ENCODE measurements at places on chromosomes 11 and 22. TPM values are rescaled to one million over a fixed set of nuclear protein-coding genes. Genes with fewer than 3 reads are reported as not detected.

PHRF1 gene
- 24.2 TPM for total RNA-seq

KCNJ11 gene
- total RNA-seq, result 0.63 TPM

CCDC188 gene
- total RNA-seq, result not detected

BTBD18 gene
- not detected for total RNA-seq

NRXN2 gene
- 0.29 TPM for total RNA-seq

SYT8 gene
- total RNA-seq, result 0.81 TPM

ZBTB16 gene
- 0.17 TPM for total RNA-seq

DNA sequence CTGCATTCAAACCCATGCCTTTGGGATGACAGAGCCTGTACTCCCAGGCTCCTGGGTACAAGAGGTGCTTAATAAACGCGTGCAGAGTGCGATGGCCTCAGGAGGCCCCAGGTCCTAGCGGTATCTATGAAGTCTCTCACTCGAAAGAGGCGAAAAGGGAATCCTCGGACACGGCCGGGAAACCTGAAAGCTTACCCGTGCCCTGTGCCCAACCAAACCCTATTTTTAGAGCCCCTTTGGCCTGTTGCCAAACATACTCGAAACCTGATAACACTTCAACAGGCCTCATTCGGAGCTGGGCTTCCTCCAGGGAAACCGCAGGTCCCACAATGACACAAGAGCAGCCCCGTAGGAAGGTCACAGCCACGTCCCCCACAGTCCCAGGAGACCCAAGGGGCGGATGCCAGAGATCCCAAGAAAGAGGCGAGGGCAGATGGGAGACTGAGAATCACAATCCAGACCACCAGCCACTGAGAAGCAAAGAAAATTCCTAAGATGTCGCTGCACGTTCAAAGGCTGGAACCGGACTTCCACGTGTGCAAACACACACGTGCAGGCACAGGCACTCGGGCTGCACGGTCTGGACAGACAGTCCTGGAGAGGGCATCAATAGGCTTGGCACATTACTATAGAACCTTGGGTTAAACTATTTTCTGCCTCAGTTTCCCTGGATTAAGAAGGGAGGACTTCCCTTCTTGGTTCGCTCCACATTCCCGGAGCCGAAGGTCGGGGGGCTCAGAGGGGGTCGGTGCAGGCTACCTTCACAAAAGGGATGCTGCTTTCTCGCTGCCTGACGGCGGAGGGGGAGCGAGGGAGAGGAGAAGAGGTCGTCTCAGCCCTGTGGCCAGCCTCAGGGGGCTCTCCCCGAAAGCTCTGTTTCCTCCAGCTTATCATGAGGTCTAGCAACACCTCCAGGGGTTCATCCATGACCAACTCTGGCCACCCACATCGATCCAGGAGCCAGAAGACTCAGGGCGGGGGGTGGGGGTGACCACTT lies 8.2 kb downstream of the PDGFB start:
- DNase-seq, result no peak

- no peak for DNase-seq
Observed at GRCh38 chr11:129705341-129705740, 110.3 kb upstream of the TMEM45B start.

GRCh38 chr11:35787013-35787504 lies 124.5 kb downstream of the TRIM44 start:
- DNase-seq, result no peak

DNA sequence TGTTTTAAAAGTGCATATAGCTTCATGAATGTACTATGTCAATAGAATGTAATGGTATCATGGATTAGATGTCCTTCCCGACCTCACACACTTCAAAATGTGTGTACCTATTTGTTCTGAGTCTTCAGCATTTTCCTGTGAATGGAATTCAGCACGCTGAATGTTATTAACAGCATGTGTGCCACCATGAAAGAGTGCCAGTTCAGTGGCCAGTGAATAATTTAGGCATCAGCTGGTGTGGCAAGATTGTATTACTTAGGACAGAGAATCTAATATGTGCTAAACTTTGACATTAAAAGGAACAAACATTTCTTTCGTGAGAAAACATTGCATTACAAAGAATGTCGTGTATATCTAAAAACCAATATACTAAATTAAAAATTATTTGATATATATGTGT lies 46.4 kb downstream of the HIPK3 start:
- DNase-seq, result no peak

DNA sequence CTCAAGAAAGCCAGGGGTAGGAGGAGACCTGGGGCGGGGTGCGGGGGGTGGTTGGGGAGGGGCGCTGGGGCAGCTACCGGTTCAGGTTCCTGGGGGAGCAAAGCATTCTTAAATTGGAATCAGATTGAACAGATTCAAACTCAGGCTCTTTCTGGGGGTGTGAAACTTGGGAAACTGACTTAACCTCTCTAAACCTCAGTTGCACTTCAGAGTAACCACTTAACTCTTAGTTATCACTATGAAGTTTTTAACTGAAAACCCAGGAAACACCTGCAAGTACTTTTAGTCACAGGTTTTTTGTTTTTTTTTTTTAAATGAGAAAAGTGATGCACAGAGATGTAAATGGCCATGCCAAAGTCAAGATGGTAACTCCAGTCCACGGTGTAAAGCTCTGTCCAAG lies 72.0 kb downstream of the RCN1 start:
- DNase-seq, result no peak

GRCh38 chr11:111285189-111286091 lies 12.9 kb upstream of the POU2AF3 start:
- DNase-seq, result no peak

Data from epithelial cell of proximal tubule (primary cell).